ENCODE measurements at places on chromosomes 16 and 17.

DNA sequence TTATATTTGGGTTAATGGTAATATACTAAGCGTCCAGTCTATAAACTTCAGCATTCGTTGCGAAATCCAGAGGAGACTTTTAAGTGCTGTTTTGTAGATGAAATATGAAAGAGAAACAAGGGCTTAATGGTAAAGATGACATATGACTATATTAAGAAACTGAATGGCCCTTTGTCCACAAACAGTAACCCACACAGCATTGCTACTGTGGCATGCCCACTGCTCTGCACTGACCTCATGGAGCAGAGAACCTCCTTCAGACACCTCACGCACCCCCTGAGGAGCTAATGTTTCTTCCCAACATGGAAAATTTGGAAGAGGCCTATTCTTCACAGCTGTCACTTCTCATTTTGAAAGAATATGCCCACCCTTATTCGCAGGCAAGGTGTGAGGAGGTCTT, 26.7 kb downstream of the ASPA start:
- no peak for DNase-seq

GRCh38 chr17:59402760-59403159, 71.3 kb downstream of the YPEL2 start:
- DNase-seq = no peak

- no peak for DNase-seq
Measured at GRCh38 chr16:6803176-6803575, 529.5 kb upstream of the RBFOX1 start.

GRCh38 chr16:175011-175949, 1.2 kb upstream of the HBA1 start:
- DNase-seq = peak; percentile 46

GRCh38 chr17:47275245-47275984, 21.8 kb downstream of the ITGB3 start:
- no peak for DNase-seq

- no peak for DNase-seq
Measured at GRCh38 chr16:13379266-13379665, 477.9 kb downstream of the SHISA9 start.

DNA sequence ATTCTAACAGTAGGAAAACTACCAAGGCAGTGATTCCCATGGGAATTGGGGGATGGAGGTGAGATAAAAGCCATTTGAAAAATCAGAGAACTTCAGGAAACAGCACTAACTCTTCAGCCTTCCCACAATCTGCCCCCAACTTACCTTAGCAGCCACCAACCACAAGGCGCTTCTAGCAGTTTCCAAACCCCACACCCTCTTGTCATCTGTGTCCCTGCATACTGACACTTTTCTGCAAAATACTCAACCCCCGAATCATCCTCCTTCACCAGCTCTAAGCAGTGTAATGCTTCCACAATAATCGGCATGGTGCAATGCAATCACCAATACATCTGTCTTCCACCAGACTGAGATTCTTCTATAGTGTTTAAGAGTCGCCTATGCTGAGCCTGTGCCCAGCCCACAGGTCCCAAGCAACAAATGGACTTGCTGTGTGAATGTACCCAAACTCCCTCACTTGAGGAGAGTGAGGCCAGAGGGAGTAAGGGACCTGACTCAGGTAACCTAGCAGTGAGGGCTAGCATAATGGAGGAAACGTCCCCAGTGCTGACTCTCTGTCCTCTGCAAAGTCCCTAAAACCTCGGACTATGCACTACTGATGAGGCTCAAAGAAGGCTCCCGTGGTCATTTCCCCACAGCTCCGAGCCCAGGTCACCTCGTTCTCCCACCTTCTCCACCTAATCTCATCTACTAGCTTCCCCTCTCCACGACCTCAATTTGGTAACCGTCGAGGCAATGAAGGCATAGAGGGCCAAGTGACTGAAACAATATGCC, 943 bp downstream of the DYNC1LI2 start:
- DNase-seq = no peak

All from common myeloid progenitor, CD34-positive (primary cell).